Cortex of kidney (tissue), 1 donor: ENCODE measurements at places on chromosomes 4 and X.

GRCh38 chr4:2074588-2074987 lies 15.5 kb downstream of the NAT8L start:
- DNase-seq: no peak

DNA sequence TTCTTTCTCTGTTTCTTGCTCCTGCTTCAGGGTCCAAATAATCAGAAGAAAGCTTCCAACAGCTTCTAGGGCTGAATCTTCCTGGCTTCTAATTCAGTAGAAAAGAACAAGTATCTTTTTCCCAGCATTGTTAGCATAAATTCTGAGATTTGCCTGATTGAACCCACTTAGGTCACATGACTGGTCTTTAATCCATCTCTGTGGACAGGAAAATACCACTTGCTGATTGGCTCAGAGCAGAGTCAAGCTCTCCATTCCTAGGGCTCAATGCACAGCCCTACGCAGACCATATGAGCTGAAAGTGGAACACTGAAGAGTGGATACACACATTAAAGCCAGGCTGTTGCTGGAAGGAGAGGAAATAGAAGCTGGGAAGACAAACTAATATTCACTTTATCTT lies 99.6 kb upstream of the RPL34 start:
- no peak for DNase-seq

DNA sequence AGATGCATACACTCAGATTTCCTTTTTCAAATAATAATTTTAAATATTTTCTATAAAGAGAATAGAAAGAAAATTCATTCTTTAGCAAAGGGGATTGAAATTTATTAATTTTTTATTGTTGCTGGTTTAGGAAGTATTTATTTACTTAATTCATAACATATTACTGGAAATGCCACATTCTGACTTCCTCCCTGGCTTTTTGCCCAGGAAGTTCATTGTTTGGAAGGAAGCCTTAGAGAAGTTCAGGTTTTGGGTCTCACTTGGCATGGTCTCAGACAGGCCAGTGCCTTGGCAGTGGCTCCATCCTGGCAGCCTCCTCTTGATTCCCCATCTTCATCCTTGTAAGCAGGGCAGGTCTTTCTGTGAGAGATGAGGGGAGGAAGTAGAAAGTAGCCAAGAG lies 50.5 kb downstream of the IL15 start:
- DNase-seq: no peak

- DNase-seq: no peak
These were observed 1.1 kb downstream of the RPS3A start for GRCh38 chr4:151100531-151100930.

DNA sequence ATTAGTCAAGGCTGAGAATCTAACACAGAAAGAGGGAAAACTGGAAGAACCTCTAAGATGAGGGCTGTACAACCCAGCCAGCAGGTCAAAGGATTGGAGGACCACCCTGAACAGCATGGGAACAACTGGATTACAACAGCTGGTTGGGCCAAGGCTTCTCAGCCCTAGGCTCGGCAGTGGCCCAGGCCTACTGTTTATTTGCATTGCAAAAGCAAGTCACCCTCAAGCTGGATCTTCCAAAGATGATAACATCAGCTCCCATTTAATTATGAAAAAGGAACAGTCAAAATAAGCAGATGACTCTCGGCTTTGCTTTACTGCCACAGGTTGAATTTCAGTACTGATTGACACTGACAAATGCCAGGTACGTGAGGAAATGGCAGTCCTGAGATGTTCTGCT lies 61.8 kb downstream of the GPC3 start:
- DNase-seq: no peak

GRCh38 chr4:38157592-38157991 lies 197.4 kb downstream of the PTTG2 start:
- no peak for DNase-seq

DNA sequence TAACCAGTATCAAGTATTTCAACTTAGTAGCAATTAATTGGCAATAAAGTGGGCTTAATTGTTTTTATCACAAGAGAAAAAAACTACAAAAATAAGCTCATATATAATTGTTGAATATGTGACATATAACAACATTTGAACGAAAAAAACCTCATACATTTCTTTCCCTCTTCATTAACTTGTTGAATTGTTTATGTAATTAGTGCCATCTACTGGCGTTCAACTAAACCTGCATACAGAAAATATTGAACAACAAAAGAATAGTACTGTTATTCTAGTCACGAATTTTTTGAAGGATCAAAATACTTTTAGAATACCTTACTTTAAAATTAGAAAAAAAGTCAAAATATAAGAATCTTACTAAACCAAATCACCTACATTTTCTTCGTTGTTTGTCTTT lies 586.5 kb upstream of the FTHL17 start:
- DNase-seq: no peak

DNA sequence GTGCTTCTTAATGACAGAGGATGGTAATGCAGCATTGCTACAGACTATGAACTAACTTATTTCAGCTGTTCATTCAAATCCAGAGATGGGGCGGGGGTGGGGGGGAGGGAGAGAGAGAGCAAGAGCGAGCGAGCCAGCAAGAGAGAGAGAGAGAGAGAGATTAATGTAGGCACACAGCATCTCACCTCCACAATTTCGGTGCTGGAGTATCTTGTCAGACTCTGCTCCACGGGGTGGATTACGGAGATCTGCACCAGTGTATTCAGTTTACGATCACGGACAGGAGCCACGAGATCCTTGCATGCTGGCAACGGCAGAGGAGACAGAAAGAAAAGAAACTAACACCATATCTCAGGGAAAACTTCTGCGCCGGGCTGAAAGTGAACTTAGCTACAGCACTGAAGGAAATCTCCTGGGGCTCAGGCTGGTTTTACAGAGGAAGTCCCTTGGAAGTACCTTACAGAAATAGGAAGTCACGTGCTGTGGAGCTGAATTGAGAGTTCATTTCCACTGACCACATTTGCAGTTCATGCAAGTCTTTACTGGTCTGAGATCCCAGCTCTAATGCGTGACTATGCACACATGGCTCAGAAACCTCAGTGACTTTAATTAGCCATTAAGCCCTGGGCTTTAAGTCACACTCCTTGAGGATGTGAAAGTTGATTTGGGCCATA lies 440.9 kb downstream of the INPP4B start:
- no peak for DNase-seq
